ENCODE measurements at places on chromosomes 13 and 19.

DNA sequence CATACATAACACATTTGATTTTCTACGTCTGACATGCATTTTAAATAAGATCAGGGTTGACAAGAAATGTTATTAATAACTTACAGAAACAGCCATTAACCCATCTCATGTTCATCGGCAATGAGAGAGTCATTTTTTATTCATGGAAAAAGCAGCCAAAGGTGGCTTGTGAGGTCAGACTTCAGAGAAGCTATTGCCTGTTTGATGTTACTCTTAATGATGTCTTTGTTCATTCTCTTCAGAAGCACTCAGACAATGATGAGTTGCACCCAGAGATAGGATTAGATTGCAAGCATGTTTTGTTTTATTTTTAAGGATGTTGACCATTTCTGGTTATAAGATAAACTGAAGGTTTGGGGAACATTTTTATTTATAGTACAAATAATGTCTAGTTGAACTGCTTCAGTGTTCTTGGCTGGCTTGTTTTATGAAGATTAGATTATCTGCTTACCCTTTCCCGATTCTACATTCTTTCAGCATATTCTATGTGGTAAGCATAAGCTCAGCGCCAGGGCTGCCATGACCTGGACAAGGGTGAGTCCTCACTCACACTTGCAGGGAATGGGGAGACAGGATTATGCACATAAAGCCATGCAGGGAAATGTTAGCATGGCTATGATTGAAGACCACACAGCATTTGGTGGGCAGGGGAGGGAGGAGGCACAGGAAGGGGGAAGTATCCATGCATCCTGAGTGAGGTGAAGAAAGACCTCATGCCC is 288.1 kb downstream of the MTUS2 start:
- DNase-seq, result no peak

DNA sequence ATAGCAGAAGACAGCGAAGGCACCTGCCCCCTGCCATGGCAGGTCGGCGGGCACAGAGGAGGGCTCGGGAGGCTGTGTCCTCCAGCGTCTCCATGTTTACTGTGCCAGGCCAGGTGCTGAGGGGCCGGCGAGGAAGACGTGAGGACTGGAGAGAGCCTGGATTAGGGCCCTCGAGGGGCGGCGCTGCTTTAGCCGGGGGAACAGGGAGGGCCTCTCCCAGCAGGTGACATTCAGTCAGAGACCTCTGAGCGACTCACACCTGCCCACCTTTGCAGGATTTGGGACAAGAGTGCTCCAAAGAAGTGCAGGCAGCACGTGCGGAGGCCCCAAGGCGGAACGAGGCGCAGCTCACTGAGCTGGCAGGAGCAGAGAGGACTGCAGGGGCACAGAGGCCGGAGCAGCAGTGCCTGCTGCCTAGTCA is 17.6 kb downstream of the KDM4B start:
- no peak for DNase-seq

DNA sequence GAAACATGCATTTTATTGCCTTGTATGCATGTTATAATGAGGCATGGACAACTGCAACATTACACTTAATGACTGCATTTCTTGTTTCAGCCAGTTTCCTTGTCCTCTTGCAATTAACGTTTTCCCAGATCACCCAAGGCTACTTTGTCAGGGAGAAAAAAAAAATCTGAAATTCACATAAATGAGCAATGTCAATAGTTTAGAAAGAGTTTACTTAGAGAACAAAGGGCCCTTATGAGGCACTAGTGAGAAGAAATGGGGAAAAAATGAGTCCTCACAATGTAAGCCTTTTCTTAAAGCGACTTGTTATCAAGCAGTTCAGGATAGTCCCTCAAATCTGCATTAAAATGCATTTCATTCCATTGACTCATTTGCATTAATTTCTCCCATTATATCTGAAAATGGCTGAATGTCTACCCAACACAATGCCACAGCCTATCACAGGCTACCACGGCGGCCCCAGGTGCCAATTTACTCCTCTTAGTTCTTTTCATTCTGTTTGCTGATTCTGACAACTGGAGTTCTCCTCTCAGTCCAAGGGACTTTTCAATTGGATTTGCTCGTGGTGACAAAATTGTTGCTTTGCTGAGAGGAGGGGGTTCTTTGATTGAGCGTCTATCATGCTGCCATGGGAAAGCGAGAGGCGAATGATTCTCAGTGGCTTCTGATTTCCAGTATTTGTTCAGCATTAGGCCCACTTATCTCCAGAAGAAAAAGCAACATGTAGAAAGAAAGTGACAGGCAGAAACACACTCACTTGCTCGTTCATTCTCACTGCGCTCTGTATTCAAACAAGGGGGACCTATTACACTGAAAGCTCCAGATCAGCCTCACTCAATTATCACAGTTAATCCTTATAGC is 107.1 kb downstream of the DACH1 start:
- no peak for DNase-seq

DNA sequence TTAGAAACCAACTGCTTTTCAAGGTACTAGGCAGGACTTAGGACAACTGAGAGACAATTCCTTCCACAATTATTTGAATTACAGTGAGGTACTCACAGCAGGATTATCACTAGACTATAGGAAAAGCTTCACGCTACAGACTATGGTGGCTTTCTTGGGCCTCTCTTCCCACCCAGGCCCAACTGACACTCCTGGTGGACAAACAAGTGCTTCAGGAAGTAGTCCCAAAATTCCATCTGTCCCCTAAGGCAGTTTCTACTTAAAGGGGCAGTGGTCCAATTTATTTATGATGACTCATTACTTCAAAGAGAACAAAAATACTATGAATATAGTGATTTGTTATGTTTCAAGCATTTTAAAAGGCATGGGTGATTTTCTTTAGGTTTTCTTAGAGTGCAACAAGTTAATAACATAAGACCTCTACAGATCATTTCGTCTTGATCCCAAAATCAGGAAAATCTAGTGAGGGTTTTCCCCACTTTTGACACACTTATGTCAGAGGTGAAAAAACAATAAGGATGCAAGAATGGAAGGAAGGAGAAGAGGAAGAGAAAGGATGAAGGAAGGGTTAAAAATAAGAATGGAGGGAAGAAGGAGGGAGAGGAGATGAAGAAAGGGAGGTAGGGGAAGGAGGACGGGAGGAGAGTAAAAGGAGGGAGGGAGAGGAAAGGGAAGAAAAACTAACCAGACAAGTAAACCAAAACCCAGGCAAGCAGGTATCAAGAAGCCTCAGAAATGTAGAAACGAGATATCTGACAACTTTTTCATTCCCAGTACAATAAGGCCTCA is 100.7 kb downstream of the SERP2 start:
- DNase-seq, result no peak

GRCh38 chr13:32247887-32248286 is 67.3 kb downstream of the ZAR1L start:
- DNase-seq, result no peak

- DNase-seq, result no peak
Measured at GRCh38 chr13:51370116-51370515, 30.6 kb downstream of the SERPINE3 start.

- no peak for DNase-seq
Measured at GRCh38 chr19:32471095-32471494, 65.5 kb downstream of the DPY19L3 start.

DNA sequence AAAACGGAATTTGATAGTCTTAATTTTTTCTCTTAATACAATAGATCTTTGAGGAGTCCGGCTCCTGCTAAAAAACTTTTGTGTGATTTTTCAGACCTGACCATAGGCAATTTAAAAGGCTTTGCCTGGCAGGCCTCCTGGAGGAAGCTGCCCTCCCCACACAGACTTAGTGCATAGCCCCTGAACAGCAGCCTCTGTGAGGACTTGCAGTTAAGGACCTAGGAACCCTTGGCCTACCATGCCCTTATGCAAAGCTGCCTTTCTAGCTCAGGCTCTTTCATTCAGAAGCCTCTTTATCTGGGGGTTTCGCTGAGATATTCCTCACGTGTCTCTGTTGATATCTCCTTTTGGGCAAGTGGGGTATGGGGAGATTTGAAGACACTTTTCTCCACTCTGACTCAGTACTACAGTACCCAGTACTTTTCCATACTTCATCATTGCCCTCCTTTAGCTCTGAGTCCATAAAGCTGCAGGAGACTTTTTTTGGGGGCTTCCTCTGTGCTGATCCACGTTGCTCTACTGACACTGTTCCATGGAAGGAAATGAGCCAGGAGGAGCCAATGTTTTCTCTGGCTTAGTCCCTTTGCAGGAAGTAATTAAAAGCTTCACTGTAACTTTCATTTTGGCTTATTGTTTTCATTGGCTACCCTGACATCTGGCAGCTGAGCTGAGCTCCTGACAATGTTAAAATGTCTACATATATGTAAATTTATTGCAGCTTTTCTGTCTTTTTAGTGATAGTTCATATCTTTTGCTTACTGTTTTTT is 283.1 kb downstream of the TDRD3 start:
- no peak for DNase-seq

Data from activated CD4-positive, alpha-beta T cell treated with anti-CD3 and anti-CD28 coated beads, Interleukin-2, amount 50 U/mL, for 16 hours (primary cell).